CD4-positive, alpha-beta T cell treated with Interleukin-4 for 4 hours (primary cell): ENCODE measurements at places on chromosomes 7 and 10.

DNA sequence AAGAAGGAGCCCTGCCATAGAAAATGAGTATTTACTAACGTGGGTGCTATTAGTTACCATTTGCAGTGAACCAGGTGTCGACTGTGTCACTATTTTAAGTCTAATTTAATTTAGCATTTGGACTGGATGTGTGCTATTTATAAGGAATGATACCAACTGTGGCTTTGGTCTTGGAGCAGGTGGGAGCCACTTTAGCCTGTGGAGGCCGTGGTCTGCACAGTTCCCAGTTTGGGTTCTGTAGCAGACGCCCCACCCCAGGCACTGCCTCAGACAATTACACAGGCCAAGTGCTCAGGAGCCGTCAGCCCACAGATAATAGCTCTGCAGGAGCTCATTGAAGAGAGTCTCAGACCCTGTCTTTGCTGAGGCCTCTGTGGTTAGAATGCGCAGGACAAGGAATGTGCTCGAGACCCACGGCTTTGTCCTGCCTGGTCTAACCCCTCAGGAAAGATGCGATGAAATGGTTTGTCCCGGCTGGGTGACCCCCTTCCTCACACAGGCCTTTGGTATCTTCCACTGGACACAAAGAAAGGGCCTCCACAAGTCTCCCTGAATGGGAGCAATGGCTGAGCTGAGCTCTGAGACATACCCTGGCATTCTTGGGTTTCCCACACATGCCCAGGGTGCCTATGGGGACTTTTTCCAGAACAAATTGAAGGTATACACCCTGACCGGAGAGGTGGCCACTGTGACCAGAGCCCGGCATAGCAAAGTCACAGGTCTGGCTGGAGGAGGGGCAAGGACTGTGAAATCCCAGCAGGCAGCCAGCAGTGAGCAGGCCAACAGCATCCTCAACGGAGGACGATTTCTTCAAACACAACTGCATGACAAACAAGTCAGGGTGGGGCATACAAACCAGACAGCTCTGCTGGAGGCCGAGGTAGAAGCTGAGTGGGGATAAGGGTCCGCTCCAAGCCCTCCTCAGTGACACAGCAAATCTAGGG, 251.2 kb downstream of the ARHGAP12 start:
- no peak for DNase-seq

DNA sequence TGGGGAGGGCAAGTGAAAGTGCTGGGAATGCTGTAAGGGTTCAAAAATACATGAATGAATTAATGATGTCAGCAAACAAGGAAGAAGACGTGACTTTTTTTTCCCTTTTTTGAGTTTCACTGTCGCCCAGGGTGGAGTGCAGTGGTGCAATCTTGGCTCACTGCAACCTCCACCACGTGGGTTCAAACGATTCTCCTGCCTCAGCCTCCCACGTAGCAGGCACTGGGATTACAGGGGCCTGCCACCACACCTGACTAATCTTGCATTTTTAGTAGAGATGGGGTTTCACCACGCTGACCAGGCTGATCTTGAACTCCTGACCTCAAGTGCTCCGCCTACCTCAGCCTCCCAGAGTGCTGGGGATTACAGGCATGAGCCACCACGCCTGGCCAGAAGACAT, 30.0 kb downstream of the DENND10 start:
- DNase-seq: no peak

DNA sequence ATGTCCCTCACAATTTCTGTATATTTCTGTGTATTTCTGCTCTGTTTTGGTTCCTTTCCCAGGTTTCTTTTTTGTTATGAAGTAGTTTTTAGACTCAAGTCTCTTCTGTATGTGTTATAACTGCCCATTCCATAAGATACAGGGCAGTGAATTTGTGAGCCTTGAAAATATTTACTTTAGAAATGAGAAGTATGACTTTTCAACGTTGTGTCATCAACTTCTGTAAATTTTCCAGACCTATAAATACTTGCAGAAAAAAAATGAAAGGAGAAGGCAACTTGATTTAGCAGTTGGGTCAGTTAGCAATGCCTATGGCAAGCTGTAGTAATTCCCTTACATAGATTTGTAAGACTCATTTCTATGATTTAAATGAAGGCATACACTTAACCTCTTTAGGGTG, 11.5 kb downstream of the EGFR start:
- no peak for DNase-seq

- DNase-seq: no peak
These were observed 157.3 kb upstream of the PPP2R2D start for GRCh38 chr10:131743190-131744151.

- no peak for DNase-seq
These were observed 330.6 kb downstream of the MDFIC start for GRCh38 chr7:115252461-115252860.

DNA sequence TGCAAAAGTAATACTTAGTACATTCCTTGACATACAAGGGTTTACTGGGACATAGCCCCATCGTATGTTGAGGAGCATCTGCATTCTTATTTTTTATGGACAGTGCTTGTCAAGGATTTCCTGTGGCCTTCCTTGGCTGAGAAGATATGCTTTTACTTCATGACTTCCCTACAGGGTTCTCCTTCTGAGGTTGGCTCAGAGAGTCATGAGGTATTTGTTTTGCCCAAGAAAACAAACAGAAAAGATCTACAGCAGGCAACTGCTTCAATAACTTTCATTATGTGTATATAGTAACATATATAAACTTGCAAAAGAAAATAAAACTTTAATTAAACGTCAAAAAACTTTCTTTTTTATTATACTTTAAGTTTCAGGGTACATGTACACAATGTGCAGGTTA, 577.2 kb upstream of the SEMA3D start:
- DNase-seq: no peak

- DNase-seq: no peak
These were observed 359.9 kb downstream of the DGKB start for GRCh38 chr7:14542624-14543023.

GRCh38 chr10:131921184-131921583, 20.4 kb downstream of the PPP2R2D start:
- DNase-seq: no peak

DNA sequence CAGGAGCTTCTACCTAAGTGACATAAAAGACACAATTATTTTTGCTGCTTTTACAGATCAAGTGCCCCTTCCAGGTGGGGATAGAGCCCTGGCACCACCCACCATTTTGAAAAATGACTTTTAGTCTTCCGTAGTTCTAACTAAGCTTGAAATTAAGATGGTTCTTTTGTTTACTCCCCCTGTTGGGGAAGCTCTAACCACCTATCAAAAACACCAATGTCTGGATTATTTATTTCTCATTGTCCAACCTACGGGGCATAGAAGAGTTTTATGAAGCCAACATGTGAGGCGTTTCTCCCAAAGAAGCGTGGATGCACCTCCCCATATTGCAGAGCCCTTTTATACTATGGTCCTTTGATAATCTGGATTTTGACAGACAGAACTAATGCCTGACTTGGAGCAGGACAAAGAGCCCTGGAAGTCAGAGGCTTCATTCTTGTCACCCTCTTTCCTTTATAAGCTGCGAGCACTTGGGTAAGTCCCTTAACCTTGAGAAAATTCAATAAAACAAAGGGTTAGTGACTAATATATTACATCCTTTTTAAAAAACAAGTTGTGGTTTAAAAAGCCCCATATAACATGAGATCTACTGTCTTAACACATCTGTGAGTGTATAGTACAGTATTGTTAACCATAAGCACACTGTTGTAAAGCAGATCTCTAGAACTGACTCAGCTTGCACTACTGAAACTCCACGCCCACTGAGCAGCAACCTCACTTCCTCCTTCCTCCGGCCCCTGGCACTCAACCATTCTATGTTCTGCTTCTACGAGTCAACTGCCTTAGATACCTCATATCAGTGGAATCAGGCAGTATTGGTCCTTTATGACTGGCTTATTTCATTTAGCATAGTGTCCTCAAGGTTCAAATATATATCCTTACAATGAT, 67.5 kb downstream of the ATXN7L1 start:
- peak; percentile 92 for DNase-seq

- DNase-seq: no peak
These were observed 46.8 kb downstream of the CAMK2B start for GRCh38 chr7:44278451-44279161.

DNA sequence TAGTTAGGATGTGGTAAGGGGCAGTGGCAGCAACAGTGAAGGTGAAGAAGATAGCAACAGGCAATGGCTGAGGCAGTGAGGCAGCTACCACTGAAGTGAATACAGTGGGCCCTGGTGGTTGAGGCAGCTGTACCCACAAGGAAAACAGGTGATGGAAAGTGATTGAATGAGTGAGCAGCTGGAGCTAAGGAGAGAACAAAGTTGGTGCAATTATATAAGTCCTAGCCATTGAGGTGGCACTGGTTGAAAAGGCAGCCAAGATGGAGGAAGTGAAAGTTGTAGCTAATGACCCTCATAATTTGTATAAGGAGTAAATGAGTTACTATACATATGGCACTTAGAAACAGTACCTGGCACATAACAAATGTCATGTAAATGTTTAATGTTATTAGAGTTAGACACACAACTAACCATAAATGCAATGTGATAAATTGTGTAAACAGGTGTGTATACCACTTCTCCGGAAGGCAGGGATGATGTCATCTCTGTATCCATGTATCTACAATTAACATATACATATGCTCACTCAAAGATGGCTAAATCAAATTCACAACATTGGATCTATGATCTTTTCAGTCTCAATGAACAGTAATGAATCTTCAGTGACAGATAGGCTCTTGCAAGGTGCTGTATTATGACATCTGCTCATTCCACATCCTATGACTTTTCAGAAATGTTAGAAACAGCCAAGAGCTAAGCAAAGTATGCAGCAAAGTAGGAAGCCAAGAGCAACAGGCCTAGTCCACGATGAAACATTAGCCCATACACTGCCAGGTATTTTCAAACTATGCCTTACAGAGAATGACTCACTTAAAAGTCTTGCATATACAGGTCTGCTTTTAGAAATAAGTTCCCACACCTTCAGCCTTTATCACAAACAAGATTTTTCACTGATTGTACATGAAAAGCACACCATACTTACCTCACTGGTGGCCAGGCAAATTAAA, 10.7 kb downstream of the XPNPEP1 start:
- DNase-seq: no peak

GRCh38 chr10:72782649-72783330, 90.8 kb downstream of the MCU start:
- no peak for DNase-seq

DNA sequence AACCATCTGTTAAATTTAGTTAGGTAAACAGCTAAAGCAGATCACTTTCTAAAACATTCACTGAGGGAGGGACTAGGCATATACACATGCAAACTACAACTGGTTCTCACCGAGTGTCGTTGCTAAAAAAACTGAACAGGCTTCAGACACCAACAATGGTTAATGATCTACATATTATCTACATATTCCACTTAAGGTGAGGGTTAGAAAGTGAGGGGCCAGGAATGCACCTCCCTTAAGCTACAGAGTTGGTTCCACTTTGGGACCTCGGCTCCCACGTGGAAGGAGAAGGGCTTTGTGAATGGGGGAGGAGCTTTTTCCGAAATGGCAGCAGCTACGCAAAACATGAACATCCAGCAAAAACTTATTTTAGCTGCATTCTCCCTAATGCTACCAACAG, 5.8 kb downstream of the CTBP2 start:
- no peak for DNase-seq

DNA sequence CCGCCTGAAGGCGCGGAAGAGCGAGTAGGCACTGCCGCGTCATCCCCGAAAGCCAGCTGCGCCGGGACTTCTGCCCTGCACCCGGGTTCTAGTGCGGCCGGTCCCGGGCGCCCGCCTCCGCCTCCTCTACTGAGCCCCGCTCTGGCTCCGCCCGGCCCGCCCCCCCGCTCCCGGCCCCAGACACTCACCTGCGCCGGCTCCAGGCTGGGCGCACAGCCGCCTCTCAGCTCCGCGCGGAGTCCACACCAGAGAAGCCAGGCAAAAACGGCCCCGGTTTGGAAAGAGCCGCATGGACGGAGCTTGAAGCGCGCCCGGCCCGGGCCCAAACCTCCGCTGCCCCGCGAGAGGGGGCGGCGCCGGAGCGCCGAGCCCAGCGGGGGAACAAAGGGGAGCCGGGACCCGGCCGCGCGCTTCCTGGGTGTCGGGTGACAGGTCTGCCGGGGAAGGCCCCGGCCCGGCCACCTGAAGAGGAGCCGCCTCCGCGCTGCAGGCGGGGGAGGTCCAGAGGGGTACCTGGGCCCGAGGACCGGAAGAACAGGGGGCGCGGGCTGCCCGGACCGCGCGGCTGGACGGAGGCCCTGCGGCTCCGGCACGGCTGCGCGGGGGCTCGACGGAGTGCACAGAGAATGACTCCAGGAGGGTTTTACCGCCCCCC, 168.2 kb downstream of the NRF1 start:
- no peak for DNase-seq

- DNase-seq: no peak
These were observed 12.4 kb downstream of the WDFY4 start for GRCh38 chr10:48697091-48697490.

GRCh38 chr10:1382711-1383110, 326.5 kb downstream of the WDR37 start:
- no peak for DNase-seq

- no peak for DNase-seq
These were observed 464.4 kb downstream of the PTPRN2 start for GRCh38 chr7:158123214-158123613.

DNA sequence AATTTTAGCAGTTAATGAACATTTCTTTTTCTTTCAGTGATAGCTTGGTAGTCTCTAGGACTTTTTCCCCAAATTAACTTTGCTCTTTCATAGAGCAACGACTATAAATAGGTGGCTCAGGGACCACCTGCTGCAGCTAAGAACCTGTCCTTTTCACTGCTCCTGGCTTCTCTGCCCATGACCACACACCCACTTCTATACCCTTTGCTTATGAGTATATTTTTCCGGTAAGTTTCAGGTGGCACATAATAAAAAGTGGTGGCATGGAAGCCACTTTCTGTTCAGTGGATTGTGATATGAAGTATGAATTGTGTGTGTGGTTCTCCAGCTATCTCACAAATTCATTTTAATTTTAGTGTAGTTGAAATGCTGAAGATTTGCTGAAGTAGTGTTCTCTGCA, 1.2 kb downstream of the ING3 start:
- DNase-seq: no peak

GRCh38 chr10:21130108-21130507, 233.0 kb upstream of the NEBL start:
- DNase-seq: no peak
